ENCODE measurements at places on chromosomes 11 and 22.

DNA sequence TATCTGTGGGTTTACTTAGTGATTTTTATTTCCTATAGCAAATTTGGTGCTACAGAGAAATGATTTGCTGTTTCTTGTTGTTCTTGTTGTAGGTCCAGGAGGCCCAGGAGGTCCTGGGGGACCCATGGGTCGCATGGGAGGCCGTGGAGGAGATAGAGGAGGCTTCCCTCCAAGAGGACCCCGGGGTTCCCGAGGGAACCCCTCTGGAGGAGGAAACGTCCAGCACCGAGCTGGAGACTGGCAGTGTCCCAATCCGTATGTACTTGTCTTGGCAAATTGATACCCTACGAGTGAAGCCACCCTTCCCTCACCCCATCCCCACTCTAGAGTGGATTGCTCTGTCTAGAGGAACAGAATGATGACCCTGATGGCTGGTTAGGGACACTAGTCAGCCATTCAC lies 7.8 kb upstream of the GAS2L1 start:
- no peak for DNase-seq

GRCh38 chr11:68677432-68677831 lies 6.9 kb upstream of the GAL start:
- DNase-seq: no peak

DNA sequence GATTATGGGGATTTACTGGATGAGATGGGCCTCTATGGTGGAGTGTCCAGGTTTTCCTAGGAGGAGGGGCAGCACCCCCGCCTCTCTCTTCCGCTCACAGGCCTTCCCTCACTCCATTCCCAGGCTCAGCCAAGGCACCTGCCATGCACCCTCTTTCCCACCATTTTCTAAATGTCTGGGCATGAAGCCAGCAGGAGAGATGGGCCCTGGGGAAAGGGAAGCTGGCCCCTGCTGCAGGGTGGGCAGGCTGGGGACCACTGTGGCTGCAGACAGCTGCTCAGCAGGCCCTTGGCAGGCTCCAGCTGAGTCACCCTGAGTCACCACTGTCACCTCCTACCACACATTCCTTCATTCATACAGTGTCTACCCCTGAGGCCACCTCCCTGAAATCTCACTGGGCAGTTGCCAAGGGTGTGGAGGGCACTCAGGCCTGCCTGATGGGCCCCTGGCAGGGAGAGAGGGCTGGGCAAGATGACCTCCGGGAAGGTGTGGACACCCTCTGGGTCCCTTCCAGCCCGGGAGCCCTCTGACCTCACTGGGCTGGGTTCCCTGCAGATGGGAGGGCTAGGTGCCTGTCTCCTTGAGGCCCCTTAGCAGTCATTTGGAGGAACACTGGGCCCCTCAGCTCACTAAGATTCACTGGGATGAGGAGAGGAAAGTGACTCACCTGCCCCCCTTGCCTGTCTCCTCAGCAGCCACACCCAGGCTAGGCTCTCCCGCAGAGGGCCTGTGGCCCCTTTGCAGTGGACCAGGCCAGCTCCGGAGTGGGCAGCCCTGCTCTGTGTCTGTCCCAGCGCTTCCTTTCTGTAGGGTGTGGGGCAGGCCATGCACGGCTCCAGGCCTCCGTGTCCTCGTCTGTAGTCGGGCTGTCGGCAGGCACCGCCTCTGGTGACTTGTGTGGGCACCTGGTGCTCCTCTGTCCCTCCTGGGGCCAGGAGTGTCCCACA lies 7.8 kb downstream of the MYEOV start:
- no peak for DNase-seq

DNA sequence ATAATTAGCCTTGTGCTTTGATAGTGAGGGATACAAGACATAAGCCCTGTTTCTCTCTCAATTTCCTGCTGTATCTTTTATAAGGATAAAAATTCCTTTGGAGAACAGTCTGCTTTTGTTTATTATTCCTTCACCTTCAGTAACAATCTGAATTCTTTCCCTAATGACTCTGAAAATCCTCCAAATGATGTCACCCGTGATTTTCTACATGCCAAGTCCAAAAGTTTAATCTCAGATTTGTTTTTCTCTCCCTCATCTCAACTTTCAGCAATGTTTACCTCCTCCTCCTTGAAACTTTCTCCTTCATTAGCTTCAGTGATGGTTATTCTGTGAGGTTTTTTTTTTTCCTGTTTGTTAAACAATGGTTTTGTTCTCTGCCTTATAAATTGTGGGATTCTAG lies 2.2 kb downstream of the OR51E2 start:
- no peak for DNase-seq

DNA sequence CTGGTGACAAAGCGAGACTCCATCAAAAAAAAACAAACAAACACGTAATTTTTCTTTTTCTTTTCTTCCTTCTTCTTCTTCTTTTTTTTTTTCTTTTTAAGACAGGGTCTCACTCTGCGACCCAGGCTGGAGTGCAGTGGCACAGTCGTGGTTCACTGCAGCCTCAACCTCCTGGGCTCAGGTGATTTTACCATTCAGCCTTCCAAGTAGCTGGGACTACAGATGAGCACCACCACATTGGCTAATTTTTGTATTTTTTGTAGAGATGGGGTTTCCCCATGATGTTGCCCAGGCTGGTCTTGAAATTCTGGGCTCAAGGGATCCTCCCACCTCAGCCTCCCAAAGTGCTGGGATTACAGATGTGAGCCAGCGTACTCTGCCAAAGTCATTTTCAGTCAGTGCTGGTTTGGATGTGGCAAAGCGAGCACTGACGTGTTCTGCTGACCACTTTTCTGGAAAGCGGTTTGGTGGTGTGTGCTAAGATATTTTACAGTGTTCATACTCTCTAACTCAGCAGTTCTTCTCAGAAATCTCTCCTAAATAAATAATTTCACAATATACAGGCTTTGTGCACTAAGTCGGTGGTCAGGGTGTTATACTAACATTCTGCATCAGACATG lies 10.7 kb downstream of the FAM118A start:
- no peak for DNase-seq

Measured in activated CD4-positive, alpha-beta T cell treated with anti-CD3 and anti-CD28 coated beads for 4 hours (primary cell).